ENCODE measurements at places on chromosomes 12 and 14.

GRCh38 chr12:116712458-116713303 lies 25.2 kb downstream of the SPRING1 start:
- DNase-seq = no peak

DNA sequence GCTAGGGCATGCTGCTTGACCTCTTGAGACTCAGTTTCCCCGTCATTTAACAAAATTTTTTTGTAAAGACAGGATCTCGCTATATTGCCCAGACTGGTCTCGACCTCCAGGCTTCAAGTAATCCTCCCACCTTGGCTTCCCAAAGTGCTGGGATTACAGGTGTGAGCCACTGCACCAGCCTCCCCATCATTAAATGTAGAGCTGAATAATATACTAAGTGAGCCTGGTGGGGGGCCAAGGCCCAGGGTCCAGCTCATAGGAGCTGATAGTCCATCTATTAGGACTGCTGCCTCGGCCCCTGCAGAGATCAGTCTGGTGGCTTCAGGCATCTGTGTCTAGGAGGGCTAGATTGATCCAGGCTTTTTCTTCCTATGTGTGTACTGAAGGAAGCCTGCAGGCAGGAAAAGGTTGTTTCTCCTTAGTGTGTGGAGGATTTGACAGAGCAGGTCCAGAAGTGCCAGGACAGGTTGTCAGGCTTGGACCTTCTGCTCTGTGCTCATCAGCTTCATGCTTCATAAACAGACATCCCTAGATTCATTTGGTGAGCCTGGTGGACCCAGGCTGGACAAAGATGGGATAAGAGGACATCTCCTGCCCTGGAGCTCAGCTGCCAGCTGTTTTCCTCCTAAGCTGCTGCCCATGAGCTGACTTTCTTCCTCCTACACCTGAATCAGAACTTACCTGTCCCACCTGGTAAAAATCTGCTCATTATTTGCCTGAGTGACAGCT lies 135.4 kb downstream of the ZFP36L1 start:
- DNase-seq = no peak

GRCh38 chr12:88865537-88865936 lies 285.3 kb upstream of the KITLG start:
- no peak for DNase-seq

- DNase-seq = no peak
Observed at GRCh38 chr14:105570482-105570881, 44.1 kb downstream of the TMEM121 start.

- DNase-seq = no peak
Observed at GRCh38 chr12:62533087-62533754, 66.6 kb downstream of the MON2 start.
